NCI-H2029 treated with DMSO at 0.1 percent for 48 hours (cell line): ENCODE measurements at places on chromosomes 2 and 18.

- no peak for DNase-seq
Observed at GRCh38 chr2:166591226-166591625, 97.2 kb upstream of the SCN7A start.

DNA sequence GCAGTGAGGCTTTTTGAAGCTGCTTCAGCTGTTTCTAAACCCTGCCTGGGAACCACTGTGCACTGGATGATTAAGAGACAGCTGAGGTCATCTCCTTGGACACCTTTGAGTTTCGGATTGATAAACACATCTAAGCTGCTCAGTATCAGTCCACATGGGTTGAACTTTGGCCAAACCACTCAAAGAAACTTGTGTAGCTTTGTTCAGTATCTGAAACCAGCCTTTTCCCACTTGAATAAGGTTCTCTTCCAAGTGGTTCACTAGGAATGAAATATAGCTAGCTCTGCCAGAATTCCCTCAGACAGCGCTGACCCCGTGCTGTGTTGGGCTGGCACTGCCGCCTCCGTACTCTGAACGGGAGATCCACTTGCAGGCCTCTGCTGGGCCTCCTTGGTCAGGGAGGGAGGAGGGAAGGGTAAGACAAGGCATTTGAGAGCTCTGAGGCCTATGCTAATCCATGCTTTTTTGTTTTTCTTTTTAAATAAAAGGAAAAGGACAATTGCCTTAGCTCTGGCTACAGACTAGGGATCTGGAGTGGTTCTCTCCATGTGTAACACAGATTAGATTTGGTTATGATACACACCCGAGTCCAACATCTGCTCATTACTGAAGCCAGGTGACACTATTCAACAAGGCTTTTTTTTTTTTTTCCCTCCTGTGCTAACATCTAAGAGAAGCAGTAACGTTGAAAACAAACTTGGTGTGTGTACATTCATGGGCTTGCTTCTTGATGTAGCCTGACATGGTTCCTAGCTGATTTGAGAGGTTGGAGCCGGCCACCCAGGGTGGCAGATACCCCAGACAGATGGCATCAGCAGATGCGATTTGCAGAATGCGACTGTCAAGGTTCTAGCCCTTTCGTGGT is 67.7 kb downstream of the NCK2 start:
- no peak for DNase-seq

DNA sequence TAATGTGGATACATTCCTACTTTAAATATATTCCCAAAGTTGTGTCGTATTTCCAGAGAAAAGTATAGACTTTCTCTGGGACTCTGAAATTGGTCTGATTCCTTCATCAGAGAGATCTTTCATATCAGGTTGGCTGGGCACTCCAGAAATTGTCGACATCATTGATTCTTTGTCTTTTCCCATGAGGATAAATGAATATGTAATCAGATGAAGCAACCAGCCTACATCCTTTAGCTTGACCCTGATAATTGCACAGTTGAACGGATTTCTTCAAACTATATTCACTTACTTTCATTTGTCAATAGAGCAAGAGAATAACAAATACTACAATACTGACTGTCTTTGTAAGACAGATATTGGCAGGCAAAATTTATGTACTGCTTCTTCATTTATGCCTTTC is 680.2 kb upstream of the LRRTM4 start:
- no peak for DNase-seq

- peak; percentile 36 for DNase-seq
Observed at GRCh38 chr18:46148810-46149209, 44.6 kb downstream of the HAUS1 start.

- DNase-seq, result no peak
Observed at GRCh38 chr2:144619760-144620159, 99.8 kb upstream of the ZEB2 start.

DNA sequence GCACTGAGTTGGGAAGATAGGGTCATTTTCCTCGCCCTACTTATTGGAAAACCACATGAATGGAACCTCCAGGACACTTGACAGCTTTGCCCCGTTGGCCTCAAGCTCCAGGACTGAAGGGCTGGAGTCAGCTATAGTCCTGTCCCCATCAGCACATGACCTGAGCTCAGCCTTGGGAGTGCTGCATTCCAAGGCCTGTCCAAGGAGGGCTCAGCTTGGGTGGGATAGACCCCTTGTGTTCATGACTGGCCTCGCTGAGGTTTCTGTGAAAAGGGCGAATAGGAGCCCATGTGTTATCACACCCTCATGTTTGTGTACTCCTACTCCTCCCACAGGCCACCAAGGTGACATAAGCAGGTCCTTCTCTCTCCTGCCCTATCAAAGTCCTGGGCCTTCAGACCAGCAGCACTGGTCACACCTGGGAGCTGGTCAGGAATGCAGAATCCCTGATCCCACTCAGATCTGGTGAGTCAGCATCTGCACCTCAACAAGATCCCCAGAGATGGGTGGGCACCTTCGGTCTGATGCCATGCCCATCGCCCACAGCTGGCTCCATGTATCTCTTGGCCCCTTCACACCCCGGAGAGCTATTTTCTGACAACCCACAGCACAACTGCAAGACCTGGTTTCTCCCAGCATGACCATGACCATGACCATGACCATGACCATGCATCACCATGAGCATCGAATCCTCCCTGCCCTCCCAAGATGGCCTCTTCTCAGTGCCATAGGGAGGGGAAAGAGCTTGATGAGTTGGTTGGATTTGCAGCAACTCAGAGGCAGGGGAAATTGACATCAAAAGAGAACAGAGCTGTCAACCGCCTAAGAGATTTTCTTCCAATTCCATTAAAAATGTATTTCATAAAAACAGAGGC is 83.0 kb upstream of the RAB6C start:
- DNase-seq, result no peak

- no peak for DNase-seq
Observed at GRCh38 chr2:182148344-182148743, 162.7 kb downstream of the PPP1R1C start.

DNA sequence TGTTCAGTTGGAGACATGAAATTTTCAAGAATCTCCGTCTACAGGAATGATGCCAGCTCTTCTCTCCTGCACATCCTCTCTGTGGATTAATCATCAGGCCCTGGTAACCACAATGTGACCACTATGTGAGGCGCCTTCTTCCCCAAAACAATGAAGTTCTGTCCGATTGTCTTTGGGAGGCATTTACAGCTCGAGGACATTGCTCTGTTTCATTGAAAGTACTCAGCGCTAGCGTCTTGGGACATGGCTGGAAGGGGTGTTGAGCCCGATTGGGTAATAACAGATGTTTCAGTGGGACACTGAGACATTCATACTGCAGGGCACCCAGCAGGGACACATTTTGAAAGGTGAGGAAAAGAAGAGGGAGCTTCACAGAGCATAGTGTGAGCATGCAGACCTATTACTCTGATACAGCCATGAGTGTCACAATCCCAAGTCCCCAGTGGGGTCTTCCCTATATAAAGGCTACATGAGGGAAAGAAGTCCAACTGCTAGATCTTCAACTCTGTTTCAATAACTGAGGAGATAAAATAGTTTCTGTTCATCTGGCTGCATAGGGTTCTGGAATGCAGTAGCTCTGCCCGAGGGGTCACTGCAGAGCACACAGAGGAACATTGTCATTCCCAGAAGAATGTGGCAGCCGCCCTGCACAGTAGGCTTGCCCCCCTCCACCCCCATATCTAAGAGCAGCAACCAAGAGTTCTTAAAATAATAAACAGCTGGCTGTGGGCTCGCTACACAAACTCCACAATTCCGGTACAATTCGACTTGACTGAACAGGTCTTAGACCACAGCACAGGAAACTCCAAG is 237.3 kb downstream of the OSR1 start:
- DNase-seq, result no peak

- no peak for DNase-seq
Observed at GRCh38 chr2:169462896-169463695, 16.2 kb upstream of the BBS5 start.

GRCh38 chr2:67018301-67018700 is 378.8 kb upstream of the ETAA1 start:
- DNase-seq, result no peak

DNA sequence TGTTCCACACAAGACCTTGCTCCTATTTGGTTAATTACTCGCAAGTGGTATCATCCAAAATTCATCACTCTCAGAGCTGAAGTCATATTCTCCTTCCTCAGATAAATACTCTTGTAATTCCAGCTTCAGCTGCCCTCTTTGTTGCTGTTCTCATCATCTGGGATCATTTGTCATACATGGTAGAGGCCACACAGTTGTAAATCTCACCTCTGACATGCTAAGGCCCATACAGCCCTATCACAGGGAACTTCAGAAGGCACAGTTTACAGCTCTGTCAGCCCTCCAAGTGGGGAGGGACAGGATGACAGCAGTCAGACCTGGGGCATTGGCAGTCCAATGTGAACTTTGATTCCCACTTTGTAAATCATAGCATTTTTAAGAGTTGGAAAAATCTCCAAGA is 399.0 kb downstream of the CNTNAP5 start:
- no peak for DNase-seq

- DNase-seq, result no peak
Observed at GRCh38 chr2:170362313-170362870, 184.4 kb downstream of the MYO3B start.
